Ascending aorta (tissue), 2 donors: ENCODE measurements at places on chromosomes 11 and 22. TPM values are rescaled to one million over a fixed set of nuclear protein-coding genes. Genes with fewer than 3 reads are reported as not detected.

OR10D3 gene
- not detected for total RNA-seq

KRTAP5-2 gene
- total RNA-seq: not detected

DNA sequence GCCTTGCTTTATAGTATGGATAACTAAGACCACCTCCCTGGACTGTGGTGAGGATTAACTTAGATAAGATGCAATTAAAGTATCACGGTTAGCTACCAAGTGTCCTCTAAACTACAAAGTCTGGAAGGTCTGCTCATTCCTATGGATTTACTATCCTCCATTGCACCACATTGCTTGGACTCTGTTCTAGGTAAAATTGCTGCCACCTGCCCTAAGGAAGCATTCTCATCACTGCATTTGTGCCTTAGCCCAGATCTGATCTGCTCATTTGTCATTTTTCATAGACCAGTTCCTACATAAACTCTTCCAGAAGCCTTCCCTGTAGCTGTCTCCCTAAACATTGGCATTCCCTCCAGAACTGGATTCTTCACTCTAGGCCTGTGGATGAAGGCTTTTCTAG is 380.0 kb downstream of the INSC start:
- H3K36me3 ChIP-seq: no peaks in the 10 kb centered on the region
- H3K4me1 ChIP-seq: no peaks in the 10 kb centered on the region
- no peaks in the 10 kb centered on the region for H3K27me3 ChIP-seq
- no peak overlapping the region for H3K4me3 ChIP-seq
- no peak overlapping the region for H3K27ac ChIP-seq
- DNase-seq: no peak

- no peak overlapping the region for H3K4me3 ChIP-seq
- no peak overlapping the region for H3K27ac ChIP-seq
- no peaks in the 10 kb centered on the region for H3K4me1 ChIP-seq
- no peaks in the 10 kb centered on the region for H3K36me3 ChIP-seq
- DNase-seq: no peak
Observed at GRCh38 chr11:7687386-7687785, 14.1 kb upstream of the CYB5R2 start.

DNA sequence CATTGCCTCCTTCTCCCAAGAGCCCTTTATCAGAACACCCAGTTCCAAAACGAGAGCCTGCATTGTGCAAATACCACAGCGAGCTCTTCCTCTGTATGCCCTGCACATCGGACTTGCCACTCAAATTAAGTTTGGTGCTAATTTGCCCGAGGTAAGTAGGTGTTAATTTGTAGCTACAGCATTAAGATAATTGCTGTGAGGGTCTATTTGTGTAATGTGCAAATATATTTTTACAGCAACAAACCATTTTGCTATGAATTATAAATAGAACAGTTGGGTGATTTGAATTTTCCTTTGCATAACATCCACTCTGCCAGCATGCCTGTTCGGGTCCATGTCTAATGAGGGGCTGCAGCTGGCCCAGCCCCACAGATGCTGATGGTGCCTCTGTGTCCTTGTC is 8.1 kb downstream of the ARHGAP8 start:
- no peaks in the 10 kb centered on the region for H3K36me3 ChIP-seq
- no peak for DNase-seq
- H3K4me3 ChIP-seq: no peak overlapping the region
- H3K27ac ChIP-seq: no peak overlapping the region

GRCh38 chr22:48496226-48496845 is 1331.3 kb downstream of the BRD1 start:
- no peak for DNase-seq
- no peaks in the 10 kb centered on the region for H3K4me1 ChIP-seq
- H3K36me3 ChIP-seq: no peaks in the 10 kb centered on the region
- no peak overlapping the region for H3K27ac ChIP-seq
- no peak overlapping the region for H3K4me3 ChIP-seq

DNA sequence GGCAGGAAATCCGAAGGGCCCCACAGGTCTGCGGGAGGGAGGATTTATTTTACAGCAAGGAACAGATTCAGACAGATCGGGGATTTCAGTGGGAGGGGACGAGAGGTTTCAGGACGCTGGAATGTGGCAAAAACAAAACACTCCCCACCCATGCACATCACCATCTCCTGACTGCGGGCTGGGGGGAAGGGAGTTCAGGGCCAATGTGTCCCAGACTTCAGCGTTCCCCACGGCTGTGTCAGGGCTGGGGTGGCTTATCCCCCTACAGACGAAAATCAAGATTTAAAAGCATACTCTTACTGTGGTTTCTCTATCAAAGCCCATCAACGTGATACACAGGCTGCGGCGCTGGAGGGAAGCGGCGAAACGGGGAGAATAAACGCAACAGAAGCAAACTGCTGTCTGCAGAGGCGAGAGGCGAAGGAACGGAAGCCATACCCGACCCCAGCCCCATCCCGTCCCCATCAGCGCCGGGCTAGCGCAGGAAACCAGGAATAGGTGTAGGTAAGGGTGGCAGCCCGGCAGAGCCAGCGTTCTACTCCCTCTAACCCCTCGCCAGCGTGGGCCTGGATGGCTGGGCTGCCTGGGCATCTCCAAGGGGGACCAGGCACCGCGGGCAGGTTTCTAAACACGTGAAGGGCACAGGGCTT is 2.7 kb downstream of the TENM4 start:
- DNase-seq: peak; percentile 69
- H3K4me1 ChIP-seq: peaks cover 8% of the 10 kb centered on the region
- no peaks in the 10 kb centered on the region for H3K27me3 ChIP-seq
- peak overlapping the region; percentile 87 for H3K27ac ChIP-seq

- no peak overlapping the region for H3K4me3 ChIP-seq
- H3K27me3 ChIP-seq: no peaks in the 10 kb centered on the region
- no peak for DNase-seq
- no peaks in the 10 kb centered on the region for H3K36me3 ChIP-seq
- H3K27ac ChIP-seq: no peak overlapping the region
Observed at GRCh38 chr11:92246630-92247029, 22.0 kb downstream of the FAT3 start.

GRCh38 chr11:87878373-87878825 is 296.8 kb downstream of the RAB38 start:
- no peak for DNase-seq
- H3K27me3 ChIP-seq: no peaks in the 10 kb centered on the region
- H3K27ac ChIP-seq: no peak overlapping the region
- no peaks in the 10 kb centered on the region for H3K4me1 ChIP-seq
- no peaks in the 10 kb centered on the region for H3K36me3 ChIP-seq
